ENCODE measurements at places on chromosomes 4 and X. TPM values are rescaled to one million over a fixed set of nuclear protein-coding genes. Genes with fewer than 3 reads are reported as not detected.

Gene NIPAL1
- 1.9 TPM for total RNA-seq

Gene PDE6B
- total RNA-seq = 13.9 TPM

Gene UGT2B10
- not detected for total RNA-seq

Gene ITM2A
- total RNA-seq = 63.1 TPM

Gene MAGEB2
- total RNA-seq = not detected

Gene GLRA2
- not detected for total RNA-seq

Gene FAM149A
- total RNA-seq = 0.38 TPM

- H3K4me3 ChIP-seq = no peak overlapping the region
- H3K36me3 ChIP-seq = no peaks in the 10 kb centered on the region
- no peaks in the 10 kb centered on the region for H3K4me1 ChIP-seq
- no peaks in the 10 kb centered on the region for H3K27me3 ChIP-seq
- no peak overlapping the region for H3K27ac ChIP-seq
- no peak for DNase-seq
Observed at GRCh38 chr4:24219209-24219608, 329.4 kb upstream of the PPARGC1A start.

- H3K27ac ChIP-seq = no peak overlapping the region
- H3K27me3 ChIP-seq = no peaks in the 10 kb centered on the region
- no peak for DNase-seq
- no peaks in the 10 kb centered on the region for H3K36me3 ChIP-seq
- H3K4me1 ChIP-seq = no peaks in the 10 kb centered on the region
Observed at GRCh38 chr4:33422656-33423055, 2702.5 kb downstream of the PCDH7 start.

- H3K4me1 ChIP-seq = peaks cover 8% of the 10 kb centered on the region
- no peaks in the 10 kb centered on the region for H3K27me3 ChIP-seq
- H3K27ac ChIP-seq = no peak overlapping the region
- no peak overlapping the region for H3K4me3 ChIP-seq
- no peaks in the 10 kb centered on the region for H3K36me3 ChIP-seq
Observed at GRCh38 chr4:176902710-176903323, 110.1 kb upstream of the VEGFC start.

DNA sequence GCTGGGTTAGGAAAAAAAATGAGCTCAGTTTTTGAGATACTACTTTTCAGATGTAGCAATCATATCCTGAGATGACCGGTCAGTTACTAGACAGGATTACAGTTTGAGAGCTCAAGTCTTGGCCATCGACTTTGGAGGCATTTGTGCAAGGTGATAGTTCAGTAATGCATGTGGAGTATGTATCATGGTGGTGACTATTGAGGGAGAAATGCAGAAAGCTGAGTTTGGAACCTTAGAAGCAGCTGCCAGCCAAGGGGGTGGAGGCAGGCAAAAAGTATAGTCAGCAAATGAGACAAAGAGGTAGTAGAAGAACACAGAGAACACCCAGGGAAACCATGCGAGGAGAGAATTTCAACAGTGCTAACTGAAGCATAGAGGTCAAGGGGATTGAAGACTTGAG lies 48.7 kb upstream of the SLC4A4 start:
- DNase-seq = no peak
- H3K36me3 ChIP-seq = no peaks in the 10 kb centered on the region
- no peak overlapping the region for H3K4me3 ChIP-seq
- H3K27me3 ChIP-seq = peaks cover 1% of the 10 kb centered on the region
- no peak overlapping the region for H3K27ac ChIP-seq
- H3K4me1 ChIP-seq = no peaks in the 10 kb centered on the region

- H3K27me3 ChIP-seq = no peaks in the 10 kb centered on the region
- DNase-seq = no peak
- no peak overlapping the region for H3K4me3 ChIP-seq
- H3K36me3 ChIP-seq = no peaks in the 10 kb centered on the region
- no peak overlapping the region for H3K27ac ChIP-seq
Observed at GRCh38 chr4:1542226-1542490, 135.9 kb upstream of the NKX1-1 start.

DNA sequence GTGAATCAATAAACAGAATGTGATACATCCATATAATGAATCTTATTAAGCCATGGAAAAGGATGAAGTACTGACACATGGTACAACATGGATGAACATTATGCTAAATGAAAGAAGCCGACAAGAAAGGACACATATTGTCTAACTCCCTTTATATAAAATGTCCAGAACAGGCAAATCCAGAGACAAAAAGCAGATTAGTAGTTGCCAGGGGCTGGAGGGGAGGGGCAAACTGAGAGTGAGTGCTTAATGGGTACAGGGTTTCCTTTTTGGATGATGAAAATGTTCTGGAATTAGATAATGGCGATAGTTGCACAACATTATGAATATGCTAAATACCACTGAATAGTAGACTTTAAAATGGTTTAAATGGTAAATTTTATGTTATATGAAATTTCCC lies 17.4 kb downstream of the ADGRG4 start:
- H3K4me1 ChIP-seq = no peaks in the 10 kb centered on the region
- no peaks in the 10 kb centered on the region for H3K27me3 ChIP-seq
- H3K27ac ChIP-seq = no peak overlapping the region
- no peaks in the 10 kb centered on the region for H3K36me3 ChIP-seq
- no peak for DNase-seq

DNA sequence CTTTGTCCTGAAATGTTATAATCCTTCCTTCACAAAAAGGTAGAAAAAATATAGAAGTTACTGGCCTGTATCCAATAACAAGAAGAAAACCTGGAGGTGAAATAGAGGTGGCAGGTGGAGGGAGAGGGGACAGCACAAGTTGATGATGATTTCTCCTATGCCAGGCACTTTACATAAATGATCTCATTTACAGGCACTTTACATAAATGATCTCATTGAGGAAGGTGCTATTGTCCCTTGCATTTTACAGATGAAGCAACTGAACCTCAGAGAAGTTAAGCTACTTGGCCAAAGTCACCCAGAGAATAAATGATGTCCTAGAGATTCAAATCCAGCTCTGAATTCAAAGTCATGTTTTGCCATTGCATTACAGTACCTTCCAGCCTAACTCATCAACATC lies 7.1 kb upstream of the OPHN1 start:
- H3K4me1 ChIP-seq = peaks cover 6% of the 10 kb centered on the region
- DNase-seq = no peak
- H3K36me3 ChIP-seq = no peaks in the 10 kb centered on the region
- H3K27ac ChIP-seq = no peak overlapping the region

GRCh38 chr4:83093060-83093640 lies 21.4 kb downstream of the PLAC8 start:
- DNase-seq = no peak
- peaks cover 42% of the 10 kb centered on the region for H3K4me1 ChIP-seq
- H3K36me3 ChIP-seq = peaks cover 68% of the 10 kb centered on the region
- no peaks in the 10 kb centered on the region for H3K27me3 ChIP-seq
- no peak overlapping the region for H3K4me3 ChIP-seq
- H3K27ac ChIP-seq = peak overlapping the region; percentile 24

- H3K27ac ChIP-seq = no peak overlapping the region
- H3K4me1 ChIP-seq = peaks cover 14% of the 10 kb centered on the region
- DNase-seq = peak; percentile 88
- H3K4me3 ChIP-seq = peak overlapping the region; percentile 31
- no peaks in the 10 kb centered on the region for H3K36me3 ChIP-seq
Observed at GRCh38 chr4:153115322-153116290, 88.6 kb upstream of the TRIM2 start.

GRCh38 chr4:20028645-20029044 lies 223.1 kb upstream of the SLIT2 start:
- H3K27me3 ChIP-seq = no peaks in the 10 kb centered on the region
- no peak for DNase-seq
- H3K36me3 ChIP-seq = no peaks in the 10 kb centered on the region

- no peak overlapping the region for H3K27ac ChIP-seq
- H3K36me3 ChIP-seq = peaks cover 59% of the 10 kb centered on the region
- no peak for DNase-seq
- no peaks in the 10 kb centered on the region for H3K4me1 ChIP-seq
Observed at GRCh38 chr4:150581641-150582051, 305 bp upstream of the MAB21L2 start.

DNA sequence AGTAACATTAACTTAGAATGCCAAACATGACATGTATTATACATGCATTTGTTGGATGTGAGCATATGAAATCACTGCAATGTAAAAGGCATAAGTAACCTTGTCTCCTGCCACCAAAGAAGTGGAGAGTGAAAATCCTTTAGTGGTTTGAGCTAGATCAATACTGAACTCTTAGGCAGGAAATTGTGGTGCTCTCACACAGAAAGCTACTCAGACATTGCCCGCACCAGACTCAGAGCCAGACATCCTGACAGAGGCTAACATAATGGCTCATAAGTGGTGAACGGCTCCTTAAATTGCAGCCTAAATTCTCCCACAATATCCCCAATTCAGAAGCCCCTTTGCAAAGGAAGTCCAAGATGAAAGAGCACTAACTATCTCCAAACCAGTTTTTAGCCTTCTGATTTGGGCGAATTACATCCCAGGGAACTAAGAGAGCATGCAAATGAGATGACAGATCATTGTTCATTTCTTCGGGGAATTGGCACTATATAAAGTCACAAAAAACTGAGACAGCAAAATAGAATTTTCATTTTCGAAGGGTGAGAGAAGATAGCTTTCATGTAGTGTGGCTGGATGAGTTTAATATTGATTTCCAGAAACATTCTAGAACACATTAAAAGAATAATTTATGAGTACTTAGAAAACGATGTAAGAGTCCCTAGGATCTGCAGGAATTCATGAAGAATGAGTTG lies 233.6 kb upstream of the RPS6KA3 start:
- DNase-seq = peak; percentile 43
- no peaks in the 10 kb centered on the region for H3K36me3 ChIP-seq
- peaks cover 15% of the 10 kb centered on the region for H3K4me1 ChIP-seq
- peaks cover 2% of the 10 kb centered on the region for H3K27me3 ChIP-seq

DNA sequence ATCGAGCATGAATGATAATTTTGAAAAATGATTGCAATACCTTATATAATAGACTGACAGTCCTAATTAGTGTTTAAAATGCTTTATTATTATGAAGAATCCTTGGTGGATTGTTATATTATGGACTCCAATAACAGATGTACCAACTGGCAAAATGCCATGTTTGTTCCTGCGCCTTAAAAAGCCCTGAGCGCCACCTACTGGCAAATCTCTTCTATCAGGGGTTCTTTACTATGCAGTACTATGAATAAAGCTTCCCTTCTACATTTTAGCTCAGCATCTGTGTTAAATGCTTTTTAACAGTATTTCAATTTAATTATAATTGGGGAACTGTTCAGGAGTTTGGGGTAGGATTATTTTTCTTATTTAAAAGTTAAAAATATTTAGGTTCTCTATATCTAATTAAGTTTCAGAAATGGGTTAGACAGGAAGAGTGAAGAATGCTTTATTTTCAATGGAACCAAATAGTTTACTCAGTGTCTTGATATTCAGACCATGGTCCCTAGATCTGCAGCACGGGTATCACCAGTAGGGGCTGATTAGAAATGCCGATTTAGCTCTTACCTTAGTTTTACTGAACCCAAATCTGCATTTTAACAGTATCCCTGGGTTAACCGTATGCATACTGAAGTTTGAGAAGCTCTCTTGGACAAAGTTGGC lies 20.0 kb downstream of the CFAP97 start:
- peaks cover 20% of the 10 kb centered on the region for H3K36me3 ChIP-seq
- H3K27ac ChIP-seq = no peak overlapping the region
- peaks cover 33% of the 10 kb centered on the region for H3K4me1 ChIP-seq
- peak; percentile 89 for DNase-seq
- H3K4me3 ChIP-seq = no peak overlapping the region

- H3K27ac ChIP-seq = no peak overlapping the region
- no peak for DNase-seq
- no peaks in the 10 kb centered on the region for H3K4me1 ChIP-seq
- no peak overlapping the region for H3K4me3 ChIP-seq
- H3K27me3 ChIP-seq = no peaks in the 10 kb centered on the region
- H3K36me3 ChIP-seq = no peaks in the 10 kb centered on the region
Observed at GRCh38 chr4:28167411-28167810, 1306.8 kb downstream of the STIM2 start.

GRCh38 chr4:57443308-57443707 lies 333.1 kb upstream of the IGFBP7 start:
- no peak overlapping the region for H3K27ac ChIP-seq
- DNase-seq = no peak
- no peak overlapping the region for H3K4me3 ChIP-seq
- no peaks in the 10 kb centered on the region for H3K4me1 ChIP-seq
- H3K27me3 ChIP-seq = no peaks in the 10 kb centered on the region

DNA sequence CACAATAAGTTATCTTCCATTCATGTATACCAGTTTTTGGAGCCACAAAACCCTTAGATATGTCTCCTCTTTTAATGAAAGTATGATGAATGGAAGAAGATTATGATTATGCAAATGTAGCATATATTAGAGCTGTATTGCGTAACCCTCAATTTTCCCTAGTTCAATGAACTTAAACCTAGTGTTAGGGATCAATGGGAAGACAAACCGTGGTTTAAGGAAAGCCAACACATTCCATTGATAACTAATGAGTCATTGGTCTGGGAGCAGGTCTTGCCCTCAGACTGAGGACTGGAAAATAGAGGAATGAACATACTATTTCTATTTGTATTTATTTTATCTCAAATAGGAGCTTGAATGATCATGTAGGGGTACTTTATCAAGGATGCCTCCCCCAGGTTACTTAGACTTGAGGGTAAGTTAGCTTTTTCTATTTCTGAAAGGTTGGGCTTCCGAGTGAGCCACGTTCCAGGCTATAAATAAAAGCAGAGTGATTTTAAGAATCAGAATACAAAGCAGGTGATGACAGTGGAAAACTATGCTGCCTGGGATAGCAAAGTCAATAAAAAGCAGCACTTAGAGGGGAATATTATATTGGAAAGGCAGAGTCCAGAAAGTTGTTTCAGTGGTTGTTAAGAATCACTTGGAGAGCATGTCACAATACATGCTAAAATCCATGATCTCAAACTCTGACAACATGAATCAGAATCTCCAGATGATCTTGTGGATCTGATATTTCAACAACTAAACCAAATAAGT lies 356.0 kb downstream of the ADAM29 start:
- no peak overlapping the region for H3K27ac ChIP-seq
- H3K4me1 ChIP-seq = no peaks in the 10 kb centered on the region
- H3K4me3 ChIP-seq = no peak overlapping the region
- DNase-seq = no peak
- no peaks in the 10 kb centered on the region for H3K27me3 ChIP-seq
- no peaks in the 10 kb centered on the region for H3K36me3 ChIP-seq

DNA sequence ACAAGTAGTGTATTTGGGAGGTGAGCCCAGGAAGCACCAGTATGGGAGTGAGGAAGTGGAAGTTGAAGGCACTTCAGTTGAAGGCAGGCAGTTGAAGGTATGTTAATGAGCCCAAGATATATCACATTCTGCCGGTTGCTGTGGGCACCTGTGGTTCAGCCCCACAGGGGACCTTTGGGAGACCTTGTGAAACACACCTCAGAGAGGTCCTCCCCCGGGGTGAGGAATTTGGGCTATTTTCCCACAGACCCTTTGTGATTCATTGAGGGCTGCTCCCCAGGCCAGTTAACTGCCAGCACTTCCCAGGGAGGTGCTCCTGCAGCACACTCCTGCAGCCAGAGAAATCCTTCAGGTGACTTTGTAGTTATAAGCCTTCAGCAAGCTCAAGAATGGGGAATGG lies 45.9 kb downstream of the PTCHD1 start:
- H3K27me3 ChIP-seq = peaks cover 4% of the 10 kb centered on the region
- DNase-seq = no peak
- no peaks in the 10 kb centered on the region for H3K36me3 ChIP-seq

Measured in activated CD8-positive, alpha-beta T cell treated with anti-CD3 and anti-CD28 coated beads for 36 hours (primary cell).